NCI-H1930 (cell line): ENCODE measurements at places on chromosomes 3 and 15.
A peak's percentile ranks its signal among the peaks of the same experiment; 100 is the strongest.

- no peak for DNase-seq
Observed at GRCh38 chr3:108133858-108134554, 43.2 kb upstream of the CD47 start.

DNA sequence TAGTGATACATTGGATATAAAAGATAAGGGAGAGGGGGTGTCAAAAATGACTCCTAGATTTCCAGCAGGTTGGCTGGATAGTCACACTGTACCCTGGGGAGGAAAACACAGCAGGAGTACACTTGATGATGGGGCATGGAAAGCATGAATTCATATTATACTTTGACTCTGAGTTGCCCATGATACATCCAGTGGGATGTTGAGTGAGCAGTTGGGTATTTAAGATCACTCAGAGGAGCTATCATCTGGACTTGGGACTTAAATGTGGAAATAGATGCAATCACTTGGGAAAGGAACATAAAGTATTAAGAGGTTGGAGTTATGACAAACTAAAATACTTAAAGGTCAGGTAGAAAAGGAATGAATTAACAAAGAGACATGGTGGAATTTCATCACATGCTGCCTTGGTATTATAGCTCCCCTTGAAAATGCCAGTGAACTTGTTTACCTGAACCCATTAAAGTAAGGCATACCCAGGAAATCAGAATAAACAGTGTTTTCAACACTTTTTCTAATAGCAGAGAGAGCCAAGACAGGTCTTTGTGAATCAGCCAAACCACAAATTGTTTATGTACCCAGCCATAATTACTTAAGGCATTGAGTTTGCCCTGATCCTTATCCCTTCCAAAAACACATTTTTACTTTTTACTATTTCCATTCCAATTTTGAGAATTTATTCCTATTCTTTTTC, 49.9 kb upstream of the ABI3BP start:
- no peak for DNase-seq

- no peak for DNase-seq
Observed at GRCh38 chr15:36595611-36596010, 16.2 kb downstream of the CDIN1 start.

DNA sequence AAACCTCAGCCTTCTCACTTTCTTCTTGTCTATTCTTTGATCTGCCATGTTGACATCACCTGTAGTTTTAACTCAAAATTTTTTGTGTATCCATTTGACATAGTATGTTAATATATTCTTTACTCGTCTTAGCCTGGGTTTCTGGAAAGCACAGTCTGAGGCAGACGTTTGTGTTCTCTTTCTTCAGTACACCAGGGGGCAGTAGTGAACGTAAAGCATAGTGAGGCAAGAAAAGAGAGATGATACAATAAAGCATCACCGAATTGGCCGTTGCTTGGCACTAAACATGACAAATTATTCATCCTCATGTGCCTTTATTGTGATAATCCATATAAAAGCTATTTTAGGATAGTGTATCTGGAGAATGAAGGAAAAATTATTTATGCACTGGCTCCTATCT, 141.0 kb upstream of the MYRIP start:
- DNase-seq = peak; percentile 1

- DNase-seq = no peak
Observed at GRCh38 chr15:93524432-93524831, 435.4 kb upstream of the RGMA start.

- no peak for DNase-seq
Observed at GRCh38 chr15:40072216-40072990, 33.4 kb upstream of the SRP14 start.

DNA sequence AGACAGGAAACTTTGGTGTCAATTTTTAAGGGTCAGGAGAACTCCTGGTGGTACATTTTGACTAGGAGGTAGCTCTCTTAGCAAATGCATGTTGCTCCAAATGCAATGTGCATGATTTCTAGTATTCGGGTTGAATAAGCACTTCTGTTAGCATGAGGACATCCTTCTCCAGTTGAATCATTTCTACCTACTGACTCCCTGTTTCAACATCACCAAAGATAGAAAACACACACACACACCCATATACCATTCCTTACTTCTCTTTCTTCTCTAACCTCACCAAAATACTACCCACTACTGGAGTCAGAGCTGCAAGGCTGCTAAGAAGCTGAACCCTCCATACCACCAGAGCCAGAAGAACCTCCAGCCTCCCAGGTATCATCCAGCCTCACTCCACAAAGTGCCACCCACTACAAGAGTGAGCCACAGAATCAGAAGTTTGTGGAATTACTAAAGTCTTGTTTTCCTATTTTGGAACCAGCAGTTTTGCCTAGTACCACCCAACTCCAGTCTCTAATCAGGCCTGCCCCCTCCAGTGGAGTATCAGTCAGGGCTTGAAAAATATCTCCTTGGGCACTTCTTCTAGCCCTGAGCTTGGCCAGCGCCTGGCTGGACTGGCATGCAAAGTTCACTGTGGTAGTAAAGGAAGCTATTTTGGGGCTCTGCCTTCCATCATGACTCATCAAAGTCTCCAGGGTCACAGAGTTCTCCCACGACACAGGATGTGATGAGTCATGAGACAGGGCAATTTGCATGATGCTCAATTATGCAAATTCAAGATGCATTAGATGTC, 110.3 kb downstream of the CYP19A1 start:
- no peak for DNase-seq

DNA sequence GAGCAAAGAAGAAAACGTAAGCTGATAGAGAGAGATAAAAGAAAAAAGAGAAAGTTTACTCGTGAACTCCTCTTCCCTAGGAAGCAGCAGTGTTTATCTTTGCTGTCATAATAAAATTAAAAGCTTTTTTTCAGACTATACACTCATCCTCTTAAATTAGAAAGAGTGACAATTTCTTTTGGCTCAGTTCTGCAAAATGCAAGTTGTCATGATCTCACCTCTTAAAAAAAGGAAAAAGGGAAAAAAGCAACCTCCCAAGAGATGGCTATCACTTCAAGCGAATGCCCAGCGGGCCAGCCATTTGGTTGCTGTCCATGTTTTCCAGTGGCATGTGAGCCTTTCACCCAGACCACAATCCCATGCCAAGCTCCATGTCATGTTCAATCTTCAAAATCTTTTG, 7.0 kb upstream of the THBS1 start:
- DNase-seq = no peak

- no peak for DNase-seq
Observed at GRCh38 chr15:58952751-58953150, 19.3 kb upstream of the SLTM start.

GRCh38 chr15:89740137-89740536, 10.9 kb downstream of the MESP1 start:
- DNase-seq = peak; percentile 32

GRCh38 chr3:187640569-187641059, 29.6 kb downstream of the SST start:
- DNase-seq = no peak

- no peak for DNase-seq
Observed at GRCh38 chr3:186381424-186382216, 19.6 kb upstream of the DGKG start.

GRCh38 chr15:57591822-57592367, at the start of gene MYZAP:
TSS of gene MYZAP (plus strand) at chr15:57591904. CDS start at chr15:57592035, 131 bp downstream.
- DNase-seq = no peak

GRCh38 chr3:79167651-79168416, 600.0 kb downstream of the ROBO1 start:
- no peak for DNase-seq

GRCh38 chr3:165513715-165514701, 317.8 kb upstream of the SLITRK3 start:
- DNase-seq = no peak

DNA sequence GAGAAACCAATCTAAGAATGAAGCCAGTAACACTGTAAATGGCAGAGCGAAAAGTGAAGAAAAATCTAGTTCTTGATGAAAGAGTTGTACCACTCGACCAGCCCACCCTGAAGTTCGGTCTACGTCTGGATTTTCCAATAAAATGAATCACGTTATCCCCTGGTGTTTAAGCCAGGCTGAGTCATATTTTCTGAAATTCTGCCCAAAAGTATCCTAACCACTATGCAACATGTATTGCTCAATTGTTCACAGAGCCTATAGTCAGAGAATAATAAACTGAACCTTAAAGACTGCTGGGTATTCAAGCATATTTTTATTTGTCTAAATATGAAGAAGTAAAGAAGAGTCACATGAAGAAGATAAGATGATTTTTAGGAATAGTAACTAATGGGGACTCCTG, 245.7 kb downstream of the FGF12 start:
- no peak for DNase-seq

DNA sequence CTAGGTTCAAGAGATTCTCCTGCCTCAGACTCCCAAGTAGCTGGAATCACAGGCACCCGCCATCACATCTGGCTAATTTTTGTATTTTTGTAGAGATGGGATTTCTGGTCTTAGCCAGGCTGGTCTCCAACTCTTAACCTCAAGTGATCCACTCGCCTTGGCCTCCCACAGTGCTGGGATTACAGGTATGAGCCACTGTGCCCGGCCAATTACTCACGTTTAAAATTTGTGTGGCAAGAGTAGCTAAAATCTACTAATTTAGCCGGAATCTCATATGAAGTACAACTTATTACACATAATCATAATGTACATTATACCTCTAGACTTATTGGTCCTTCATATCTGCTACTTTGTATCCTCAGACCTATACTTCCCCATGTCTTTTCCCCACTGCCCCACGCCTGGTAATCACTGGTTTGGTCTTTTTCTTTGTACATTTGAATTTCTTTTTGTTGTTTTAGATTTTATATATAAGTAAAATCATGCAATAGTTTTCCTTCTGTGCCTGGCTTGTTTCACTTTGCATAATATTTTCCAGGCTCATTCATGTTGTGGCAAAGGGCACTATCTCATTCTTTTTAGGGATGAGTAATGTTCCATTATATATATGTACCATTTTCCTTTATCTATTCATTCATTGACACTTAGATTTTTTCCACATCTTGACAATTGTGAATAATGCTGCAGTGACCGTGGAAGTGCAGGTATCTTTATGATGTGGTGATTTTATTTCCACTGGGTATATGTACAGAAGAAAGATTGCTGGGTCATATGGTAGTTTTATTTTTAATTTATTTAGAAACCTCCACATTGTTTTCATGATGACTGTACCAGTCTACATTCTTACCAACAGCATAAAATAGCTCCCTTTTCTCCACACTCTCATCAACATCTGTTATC, 605.0 kb upstream of the CBLB start:
- DNase-seq = no peak

GRCh38 chr3:114454551-114455251, 160.9 kb downstream of the TIGIT start:
- DNase-seq = no peak

- DNase-seq = no peak
Observed at GRCh38 chr3:127663151-127663550, 9.6 kb upstream of the ABTB1 start.

- peak; percentile 10 for DNase-seq
Observed at GRCh38 chr3:42961633-42962032, 17.5 kb upstream of the GASK1A start.

GRCh38 chr3:78614486-78614885, 1153.3 kb downstream of the ROBO1 start:
- DNase-seq = no peak

GRCh38 chr15:46518381-46518780, 883.6 kb downstream of the SQOR start:
- no peak for DNase-seq

DNA sequence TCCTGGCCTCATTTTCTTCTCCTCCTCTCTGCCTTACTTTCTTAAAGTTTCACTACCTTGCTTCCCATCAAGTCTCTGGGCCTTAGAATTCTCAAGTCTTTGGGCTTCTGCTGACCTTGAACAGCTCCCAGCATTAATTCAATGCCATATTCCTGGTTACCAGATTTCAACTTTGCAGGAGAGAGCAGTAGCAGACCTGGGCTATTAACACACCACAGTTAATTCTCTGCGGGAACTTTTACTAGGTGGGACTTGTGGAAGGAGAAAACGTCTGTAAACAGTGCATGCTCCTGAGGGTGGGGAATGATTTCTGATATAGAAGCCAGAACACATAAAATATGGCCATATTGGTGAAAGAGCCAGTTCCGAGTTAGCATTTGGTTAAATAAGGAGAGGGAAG, 214.6 kb downstream of the MEIS2 start:
- DNase-seq = no peak

DNA sequence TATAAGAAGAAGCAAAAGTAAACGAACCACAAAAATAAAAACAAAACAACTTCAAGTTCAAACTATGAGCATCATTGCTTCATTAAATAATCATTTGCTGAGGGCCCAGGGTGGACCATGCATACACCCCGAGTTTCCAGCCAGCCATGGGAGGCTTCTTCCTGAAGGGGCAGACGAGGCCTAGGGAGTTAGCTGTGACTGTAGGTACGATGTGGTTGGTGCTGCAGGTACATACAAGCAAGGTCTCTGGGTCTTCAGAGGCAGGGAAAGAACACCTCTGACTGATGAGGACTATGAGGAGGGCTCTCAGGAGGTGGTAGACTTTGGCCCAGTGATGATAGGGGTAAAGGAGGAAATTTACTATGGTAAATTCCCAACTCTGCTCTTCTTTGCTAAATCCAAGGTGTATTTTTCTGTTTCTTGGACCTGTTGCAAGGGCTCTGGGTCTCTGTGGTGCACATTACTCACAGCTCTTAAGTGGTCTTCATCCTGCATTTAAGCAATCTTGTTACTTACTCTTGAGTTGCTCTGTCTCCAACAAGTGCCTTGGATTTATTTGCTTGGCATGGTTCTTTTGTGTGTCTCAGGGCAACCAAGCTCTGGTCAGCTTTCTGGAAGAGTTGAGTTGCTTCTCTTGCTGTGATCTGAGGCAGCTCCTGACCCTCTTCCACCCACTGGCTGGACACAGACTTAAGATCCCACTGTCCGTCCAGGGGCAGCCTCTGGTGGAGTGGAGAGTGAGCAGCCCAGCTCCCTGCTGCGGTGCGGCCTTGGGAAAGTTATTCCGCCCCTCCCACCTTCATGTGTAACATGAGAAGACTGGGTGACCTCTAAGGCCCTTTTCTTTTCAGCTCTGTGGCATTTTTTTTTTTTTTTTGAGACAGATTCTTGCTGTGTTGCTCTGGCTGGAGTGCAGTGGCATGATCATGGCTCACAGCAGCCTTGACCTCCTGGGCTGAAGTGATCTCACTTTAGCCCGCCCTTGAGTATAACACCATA, 56.1 kb upstream of the KIF23 start:
- DNase-seq = no peak
